ENCODE measurements at places on chromosomes 1 and 21.

- DNase-seq: no peak
These were observed 290.0 kb downstream of the SETD4 start for GRCh38 chr21:35770101-35770945.

- DNase-seq: no peak
These were observed 10.9 kb downstream of the AK2 start for GRCh38 chr1:33025761-33026160.

GRCh38 chr1:110319332-110320167 is 19.6 kb upstream of the RBM15 start:
- no peak for DNase-seq

DNA sequence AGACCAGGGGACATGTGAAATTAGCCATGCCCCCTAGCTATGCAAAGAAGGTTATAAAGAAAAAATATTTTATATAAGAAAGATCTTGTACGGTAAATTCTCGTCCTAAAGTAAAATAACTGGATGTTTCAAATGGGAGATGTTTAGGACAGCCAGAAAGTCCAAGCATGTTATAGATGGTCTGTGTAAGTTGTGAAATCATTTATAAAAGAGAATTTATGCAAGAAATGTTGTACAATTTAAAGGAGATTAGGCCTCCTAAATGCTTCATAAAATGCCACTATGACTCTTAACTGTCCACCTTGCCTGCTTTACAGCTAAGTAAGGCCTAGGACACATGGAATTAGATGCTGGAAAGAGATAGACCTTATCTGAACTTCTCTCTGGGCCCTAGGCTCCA is 118.1 kb upstream of the POGK start:
- DNase-seq: no peak

- no peak for DNase-seq
These were observed 4.5 kb downstream of the IER5 start for GRCh38 chr1:181092883-181093458.

DNA sequence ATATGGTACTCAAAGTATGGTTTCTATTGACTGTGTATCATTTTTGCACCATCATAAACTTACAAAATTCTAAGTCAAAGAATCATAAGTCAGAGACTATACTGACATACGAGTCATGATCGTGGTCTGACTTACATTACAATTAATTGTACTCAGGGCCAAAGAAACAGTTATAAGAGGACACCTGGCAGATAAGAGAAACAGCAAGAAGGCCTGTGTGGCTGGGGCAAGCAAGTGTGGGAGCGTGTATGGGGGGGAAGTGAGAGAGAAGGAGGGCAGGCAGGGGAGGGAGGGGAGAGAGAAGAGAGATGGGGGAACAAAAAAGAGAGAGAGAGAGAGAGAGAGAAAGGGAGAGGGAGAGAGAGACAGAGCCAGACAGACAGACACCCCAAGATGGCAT is 70.9 kb downstream of the RERE start:
- no peak for DNase-seq

- DNase-seq: no peak
These were observed 44.0 kb upstream of the FMO2 start for GRCh38 chr1:171140956-171141687.

DNA sequence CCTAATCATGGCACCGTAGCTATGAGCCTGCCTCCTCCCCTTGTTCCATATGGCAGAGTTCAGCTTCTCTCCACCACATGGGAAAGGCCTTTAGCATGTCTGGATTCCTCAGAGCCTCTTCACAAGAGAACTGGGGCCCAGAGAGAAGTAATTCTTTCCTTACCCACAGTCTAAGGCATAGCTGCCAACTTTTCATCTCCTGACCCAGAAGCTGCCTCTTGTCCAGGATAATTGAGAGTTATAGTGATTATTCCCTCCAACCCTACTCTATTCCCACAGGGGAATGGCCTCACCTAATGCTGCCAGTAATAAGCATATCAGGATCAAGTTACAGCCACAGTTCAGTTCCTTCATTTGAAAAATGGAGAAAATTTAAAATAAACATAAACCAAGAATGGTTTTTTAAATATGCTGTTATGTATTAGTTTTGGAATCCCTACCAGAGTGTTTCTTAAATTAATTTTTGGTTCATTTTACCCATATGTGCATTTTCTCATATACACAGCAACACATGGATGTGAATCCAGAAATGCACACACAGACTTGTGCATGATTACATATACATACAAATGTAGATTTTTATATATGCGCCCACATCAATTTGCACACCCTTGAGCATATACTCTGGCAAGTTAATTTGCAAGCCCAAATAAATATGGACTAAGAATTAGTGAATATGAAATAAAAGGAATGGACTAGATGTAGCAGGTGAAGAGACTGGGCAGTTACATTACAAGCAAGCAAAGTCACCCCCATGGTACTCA is 63.9 kb upstream of the WARS2 start:
- no peak for DNase-seq

DNA sequence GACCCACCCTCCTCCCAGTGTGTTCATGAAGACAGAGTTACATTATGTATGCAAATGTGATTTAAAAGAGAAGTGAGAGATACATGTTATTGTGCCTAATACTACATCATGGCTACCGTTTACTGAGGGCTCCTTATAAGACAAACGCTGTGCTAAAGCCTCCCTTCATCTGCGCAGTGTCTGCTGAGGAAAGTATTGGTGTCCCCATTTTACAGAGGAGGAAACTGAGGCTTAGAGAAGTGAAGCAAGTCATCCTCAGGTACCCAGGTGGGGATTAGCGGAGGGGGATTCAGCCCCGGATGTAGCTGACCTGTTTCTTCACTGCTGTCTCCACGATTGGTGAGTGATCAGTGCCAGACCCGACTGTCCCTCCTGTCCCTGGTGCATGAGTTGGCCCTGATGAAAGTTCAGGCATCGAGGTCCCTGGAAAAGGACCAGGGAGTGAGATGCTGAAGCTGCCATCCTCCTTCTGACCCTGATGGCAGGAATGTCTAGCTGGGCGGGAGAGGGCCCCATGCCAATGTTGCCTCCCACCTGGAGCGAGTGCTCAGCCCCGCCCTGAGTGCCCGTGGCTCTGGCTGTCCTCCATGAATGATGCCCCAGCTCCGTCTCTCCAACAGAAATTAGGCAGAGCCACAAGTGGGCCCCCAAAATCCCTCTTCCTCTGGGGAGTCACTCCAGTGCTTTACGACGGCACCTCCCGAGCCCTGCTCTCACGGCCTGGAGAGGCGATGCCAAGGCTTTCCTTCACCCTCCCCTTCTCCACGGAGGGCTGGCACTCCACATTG is 204.7 kb downstream of the KAZN start:
- no peak for DNase-seq

GRCh38 chr1:25112400-25112799 is 119.9 kb downstream of the SYF2 start:
- DNase-seq: no peak

DNA sequence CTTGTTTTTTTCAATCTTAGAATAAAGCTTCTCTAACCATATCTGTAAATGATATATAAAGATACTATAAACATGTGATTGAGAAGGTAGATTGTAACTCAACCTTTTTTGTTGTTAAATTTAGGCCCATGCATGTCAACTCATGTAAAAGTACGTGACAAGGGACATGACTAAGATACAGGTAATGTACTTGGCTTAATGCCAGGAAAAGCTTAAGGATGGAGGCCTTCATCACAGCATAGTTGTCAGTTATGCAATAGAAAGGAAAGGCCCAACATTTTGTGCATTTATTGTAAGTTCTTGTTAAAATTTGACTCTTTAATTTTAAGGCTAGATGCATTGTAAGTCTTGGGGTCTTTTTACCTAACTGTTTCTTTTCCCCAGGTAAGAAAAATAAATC is 305.1 kb downstream of the LTN1 start:
- no peak for DNase-seq

GRCh38 chr1:10064416-10065343 is 31.9 kb downstream of the UBE4B start:
- DNase-seq: no peak

GRCh38 chr1:233172201-233172600 is 123.3 kb downstream of the PCNX2 start:
- no peak for DNase-seq

DNA sequence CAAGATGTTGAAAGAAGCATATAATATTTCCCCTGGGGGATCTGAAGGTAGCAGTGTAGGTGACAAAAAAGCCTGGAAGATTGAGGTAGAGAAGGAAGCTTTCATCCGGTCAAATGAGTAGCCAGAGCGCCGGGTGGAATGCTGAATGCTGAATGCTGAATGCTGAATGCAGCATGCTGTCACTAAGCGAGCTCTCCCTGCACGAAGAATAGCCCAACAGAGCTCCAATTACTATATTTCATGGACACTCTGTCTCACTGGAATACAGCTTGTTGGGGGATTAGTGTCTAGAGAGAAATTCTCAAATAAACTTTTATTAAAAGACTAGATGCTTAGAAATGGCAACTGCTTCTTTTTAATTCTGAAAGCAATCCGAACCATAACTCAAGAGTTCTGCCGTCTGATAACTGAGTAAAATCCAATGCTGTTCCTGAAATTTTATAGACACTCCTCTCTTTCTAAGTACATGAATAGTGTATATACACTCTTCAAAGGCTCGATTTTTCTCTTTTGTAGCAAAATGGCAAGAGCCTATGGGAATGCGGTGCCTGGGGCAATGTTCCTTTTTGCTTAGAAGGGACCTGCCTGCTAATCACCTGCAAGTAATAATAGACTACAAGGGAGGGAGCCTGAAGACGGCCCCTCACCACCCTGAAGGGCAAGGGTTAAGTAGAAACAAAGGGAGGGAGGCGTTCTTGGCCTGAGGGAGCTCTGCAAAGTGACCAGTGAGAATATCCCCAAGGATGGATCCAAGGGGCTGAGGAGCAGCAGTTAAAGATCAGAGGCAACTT is 203.7 kb upstream of the ESRRG start:
- no peak for DNase-seq

DNA sequence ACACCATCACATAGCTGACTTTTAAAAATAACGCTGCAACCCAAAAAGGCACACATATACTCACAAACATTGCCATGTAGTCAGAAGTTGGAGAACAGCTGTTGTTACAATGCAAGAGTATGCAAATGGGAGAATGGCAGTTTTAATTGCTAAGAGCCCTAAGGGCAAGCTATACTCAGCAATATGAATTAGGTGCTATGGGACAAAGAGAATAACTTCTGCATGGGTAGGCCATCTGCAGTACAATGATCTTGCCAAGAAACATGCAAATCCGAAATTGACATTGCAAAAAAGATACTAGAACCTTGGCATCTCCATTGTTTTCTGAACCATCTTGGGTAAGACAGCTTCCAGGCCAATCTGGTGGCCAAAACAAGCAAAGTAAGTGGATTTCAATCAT is 697.8 kb downstream of the LRRIQ3 start:
- no peak for DNase-seq

GRCh38 chr1:24709791-24710441 is 35.3 kb upstream of the CLIC4 start:
- DNase-seq: no peak

GRCh38 chr1:89657886-89658285 is 25.0 kb downstream of the LRRC8C start:
- no peak for DNase-seq

GRCh38 chr1:192952646-192953045 is 106.5 kb downstream of the UCHL5 start:
- DNase-seq: no peak

GRCh38 chr1:76854255-76854654 is 13.0 kb upstream of the ST6GALNAC5 start:
- DNase-seq: no peak

DNA sequence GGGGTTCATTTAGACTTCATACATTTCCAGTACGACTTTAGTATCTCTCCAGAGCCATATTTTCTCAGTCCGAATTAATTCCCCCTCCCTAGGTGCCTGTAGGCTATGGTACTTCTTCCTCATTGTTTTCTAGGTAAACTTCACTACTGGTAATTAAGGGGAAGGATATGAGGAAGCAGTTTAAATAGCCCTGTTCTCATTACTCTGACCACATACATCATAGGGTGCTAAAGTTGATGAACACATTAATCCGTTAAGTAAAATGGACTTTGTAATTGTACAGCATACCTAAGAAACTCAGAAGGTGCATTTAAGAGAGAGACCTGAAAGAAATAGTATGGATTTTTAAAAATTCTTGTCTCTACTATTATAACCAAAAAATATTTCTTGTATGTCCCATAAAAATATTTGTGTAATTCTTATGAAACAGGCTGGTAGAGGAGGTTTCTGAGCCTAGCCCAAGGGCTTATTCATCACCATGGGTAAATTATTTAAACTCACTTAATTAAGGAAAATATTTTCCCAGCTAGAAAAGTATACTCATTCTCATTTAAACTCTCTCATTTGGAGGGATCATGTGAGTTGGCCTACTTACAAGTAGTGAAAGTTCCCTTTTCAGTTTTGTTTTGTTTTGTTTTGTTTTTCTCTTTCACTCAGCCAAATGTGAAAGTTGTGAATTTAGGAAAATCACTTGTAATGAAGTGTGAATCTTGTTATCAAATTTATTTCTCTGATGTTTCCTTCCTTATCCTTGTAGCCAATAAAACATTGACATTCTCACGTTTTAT is 2.0 kb downstream of the PRMT6 start:
- DNase-seq: no peak

- DNase-seq: no peak
These were observed 87.4 kb downstream of the GREM2 start for GRCh38 chr1:240524356-240525069.

- no peak for DNase-seq
These were observed 24.7 kb upstream of the LRRC47 start for GRCh38 chr1:3821004-3821403.

- no peak for DNase-seq
These were observed 39.7 kb upstream of the TMEM125 start for GRCh38 chr1:43229826-43230780.

DNA sequence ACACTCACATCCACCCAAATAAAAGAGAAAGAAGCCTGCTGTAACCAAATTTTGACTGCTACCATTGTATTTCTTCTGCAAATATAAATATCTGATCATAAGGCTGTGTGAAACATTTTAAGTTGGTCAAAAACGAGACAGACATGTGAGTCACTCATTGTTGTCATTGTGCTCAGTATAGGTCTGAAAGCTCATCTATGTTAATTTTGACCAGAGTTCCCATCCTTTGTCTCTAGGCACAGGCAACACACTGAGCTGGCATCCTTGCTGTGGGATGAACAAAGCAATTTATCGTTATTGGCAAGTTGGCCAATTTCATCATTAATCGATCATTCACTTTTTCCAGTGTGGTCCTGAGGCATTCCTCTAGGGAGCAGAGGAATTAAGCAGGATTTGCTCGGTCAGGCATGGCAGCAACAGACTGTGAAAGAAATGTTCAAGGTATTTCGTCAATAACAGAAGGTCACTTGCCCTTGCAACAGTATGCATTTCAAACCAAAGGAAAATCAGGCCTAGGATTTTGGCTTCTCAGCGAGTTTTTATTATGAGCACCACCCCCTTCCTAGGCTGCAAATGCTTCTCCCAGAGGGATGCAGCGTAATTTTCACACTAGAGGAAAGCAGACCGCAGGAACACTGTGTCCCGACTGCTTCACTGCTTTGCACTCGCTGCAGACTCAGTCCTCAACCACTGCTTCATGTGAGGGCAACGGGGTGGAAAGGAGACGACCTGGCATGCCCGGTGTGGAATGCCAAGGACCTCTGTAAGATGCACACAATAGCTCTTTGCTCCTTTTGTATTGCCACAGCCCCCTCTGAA is 87.9 kb upstream of the SMYD2 start:
- no peak for DNase-seq

GRCh38 chr1:4796161-4797015 is 142.0 kb downstream of the AJAP1 start:
- DNase-seq: no peak
